SK-N-DZ (cell line): ENCODE measurements at places on chromosomes 3 and 15.

GRCh38 chr3:123503203-123503602 is 54.3 kb upstream of the ADCY5 start:
- no peak for DNase-seq

DNA sequence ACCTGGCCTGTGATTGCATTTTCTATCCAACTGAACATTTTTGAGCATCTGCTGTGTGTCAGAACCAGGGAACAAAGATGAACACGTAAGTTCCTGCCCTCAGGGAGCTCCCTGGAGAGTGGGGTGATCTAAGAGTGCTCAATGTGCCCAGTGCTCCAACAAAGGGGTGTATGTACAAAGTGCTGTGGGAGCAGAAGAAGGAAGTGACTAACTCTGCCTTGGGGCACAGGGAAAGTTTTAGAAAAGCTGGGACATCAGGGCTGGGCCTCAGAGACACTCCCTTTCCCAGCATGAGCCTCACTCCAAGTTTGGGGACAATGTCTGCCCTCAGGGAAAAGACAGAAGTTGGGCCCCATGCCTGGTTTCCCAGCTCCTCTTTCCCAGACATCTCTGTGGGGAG is 27.6 kb upstream of the BNC1 start:
- DNase-seq = no peak

DNA sequence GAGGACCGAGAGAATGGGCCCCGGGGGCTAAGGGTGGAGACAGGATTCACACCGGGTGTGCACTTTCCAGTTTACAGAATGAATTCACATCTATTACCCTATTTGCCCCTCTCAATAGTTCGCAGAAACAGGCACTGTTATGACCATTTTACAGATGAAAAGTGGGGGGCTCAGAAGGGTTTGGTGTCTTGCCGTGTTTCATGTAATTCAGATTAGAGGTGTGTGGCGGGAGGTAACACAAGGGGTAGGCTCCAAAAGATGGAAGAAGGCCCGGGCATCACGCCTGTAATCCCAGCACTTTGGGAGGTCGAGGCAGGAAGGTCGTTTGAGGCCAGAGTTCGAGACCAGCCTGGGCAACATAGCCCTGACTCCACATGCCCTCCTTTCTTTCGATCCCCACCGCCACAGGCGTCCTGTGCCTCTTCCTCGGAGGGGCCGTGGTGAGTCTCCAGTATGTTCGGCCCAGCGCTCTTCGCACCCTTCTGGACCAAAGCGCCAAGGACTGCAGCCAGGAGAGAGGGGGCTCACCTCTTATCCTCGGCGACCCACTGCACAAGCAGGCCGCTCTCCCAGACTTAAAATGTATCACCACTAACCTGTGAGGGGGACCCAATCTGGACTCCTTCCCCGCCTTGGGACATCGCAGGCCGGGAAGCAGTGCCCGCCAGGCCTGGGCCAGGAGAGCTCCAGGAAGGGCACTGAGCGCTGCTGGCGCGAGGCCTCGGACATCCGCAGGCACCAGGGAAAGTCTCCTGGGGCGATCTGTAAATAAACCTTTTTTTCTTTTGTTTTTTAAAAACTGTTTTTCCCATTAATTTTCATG is 3.4 kb downstream of the DUOXA2 start:
- DNase-seq = no peak

DNA sequence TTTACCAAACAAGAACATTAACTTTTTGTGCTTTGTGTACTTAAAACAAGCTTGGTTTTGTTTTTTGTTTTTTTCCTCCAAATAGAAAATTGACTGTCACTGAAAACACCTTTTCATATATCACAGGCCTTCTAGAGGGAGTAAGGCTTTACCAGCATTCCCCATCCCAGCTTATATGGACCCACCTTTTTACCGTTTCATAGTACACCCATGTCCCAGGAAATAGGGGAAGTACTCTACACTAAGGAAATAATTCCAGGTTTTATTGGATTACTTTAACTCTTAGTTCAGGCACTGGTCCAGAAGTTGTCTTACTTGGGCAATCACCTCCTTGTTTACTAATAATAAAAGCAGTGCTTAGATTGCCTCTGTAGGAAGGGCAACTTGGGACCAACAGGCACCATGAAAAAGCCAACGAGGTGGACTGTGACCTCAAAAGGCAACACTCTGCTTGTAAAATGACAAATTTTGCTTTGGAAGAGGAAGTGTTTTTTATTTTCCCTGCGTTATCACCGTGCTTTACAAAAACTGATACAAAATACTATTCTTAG is 26.2 kb downstream of the HMG20A start:
- no peak for DNase-seq

DNA sequence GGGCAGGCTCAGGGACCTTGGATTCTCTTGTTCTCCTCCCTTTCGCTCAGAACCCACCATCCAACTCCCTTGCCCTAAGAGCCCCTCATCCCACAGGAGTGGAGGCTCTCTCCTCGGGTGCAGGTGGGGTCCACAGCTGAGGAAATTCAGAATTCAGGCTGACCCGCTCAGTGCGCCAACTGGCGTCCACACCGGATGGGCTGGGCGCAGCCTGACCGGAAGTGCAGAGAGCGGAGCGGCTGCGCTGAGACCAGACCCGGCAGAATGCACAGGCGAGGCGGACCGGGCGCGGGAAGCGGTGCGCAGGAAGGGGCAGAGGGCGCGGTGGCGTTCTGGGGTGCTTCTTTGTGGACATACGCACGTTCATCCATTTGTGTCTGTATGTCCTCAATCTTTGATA is 210.4 kb upstream of the NDN start:
- no peak for DNase-seq

- no peak for DNase-seq
Measured at GRCh38 chr15:37973856-37974255, 39.4 kb downstream of the TMCO5A start.

- peak; percentile 9 for DNase-seq
Measured at GRCh38 chr3:71064291-71064955, 519.1 kb downstream of the FOXP1 start.

DNA sequence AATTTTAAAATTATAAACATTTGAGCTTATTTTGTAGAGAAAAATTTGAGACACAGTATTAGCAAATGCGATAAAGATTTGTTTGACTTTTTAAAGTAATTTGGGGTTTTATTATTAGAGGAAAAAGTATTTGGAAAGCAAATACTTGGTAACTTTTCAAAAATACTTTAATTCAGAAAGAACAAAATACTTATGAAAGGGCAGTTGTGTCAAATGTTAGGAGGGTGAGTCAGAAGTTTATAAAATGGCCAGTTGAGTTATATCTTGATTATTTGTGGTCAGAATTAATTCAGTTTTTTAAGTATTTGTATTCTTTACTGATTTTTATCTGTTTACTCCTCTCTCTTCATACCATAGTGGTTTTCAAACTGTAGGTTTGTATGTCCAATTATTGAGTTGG is 12.1 kb downstream of the LACTB start:
- DNase-seq = no peak

DNA sequence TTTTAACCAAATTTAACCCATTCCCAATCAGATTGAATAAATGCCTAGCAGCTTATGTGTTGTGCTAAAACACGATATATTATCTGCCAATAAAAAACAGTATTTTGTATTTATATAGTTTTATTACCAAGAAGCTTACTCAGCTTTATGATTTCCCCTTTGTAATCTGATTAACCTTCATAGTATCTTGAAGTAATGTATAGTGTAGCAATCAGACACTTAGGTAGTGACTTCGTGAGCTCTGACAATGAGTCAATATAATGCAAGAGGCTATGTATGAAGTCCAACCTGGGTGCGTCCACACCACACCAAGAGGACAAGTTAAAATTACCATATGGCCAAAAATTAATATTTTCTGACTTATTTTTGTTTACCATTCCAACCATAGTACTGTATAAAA is 2.1 kb upstream of the CNBP start:
- DNase-seq = no peak

DNA sequence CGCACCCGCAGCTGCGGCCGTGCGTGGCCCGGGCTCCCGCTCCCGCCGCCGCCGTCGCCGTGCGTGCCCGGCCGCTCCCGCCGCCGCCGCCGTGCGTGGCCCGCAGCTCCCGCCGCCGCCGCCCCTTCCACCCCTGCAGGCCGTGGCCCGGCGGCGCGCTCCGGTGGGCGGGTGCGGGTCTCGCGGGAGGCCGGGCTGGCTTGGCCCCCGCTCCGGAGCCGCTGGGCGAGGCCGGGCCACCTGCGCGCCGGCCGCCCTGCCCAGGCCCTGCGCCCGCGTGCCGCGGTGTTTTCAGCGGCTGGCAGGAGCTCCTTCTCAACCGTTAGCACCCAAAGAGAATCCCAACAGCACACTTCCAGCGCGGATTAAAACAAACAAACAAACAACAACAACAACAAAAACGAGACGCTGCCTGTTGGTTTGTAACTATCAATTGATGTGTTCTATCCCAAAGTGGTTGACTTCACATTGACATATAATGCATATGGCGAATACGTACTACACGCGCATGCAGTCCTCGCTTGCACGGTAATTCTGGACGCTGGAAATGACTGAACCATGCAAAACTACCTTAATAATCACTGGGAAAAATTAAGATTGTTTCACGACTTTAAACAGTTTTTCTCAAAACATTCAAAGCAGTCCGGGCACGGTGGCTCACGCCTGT is 113.7 kb upstream of the GOLGA8J start:
- DNase-seq = no peak

DNA sequence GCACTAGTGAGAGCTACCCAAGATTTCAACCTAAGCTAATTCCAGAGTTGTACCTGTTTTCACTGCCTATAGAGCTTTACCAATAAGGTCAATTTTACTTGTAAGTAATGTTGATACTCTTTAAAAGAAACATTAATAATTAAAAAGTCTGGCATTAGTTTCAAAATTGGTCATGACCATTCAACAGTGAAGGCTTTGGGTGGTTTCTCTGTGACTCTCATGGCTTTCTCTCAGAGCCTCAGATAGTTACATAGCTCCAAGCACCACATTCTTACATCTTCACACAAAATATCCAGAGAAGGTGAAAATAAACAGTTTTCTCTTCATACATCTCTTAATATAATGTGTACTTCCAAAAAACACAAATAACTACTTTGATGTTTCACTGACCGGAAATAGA is 61.5 kb upstream of the TCF12 start:
- DNase-seq = no peak
